ENCODE measurements at places on chromosomes 16 and 17.

DNA sequence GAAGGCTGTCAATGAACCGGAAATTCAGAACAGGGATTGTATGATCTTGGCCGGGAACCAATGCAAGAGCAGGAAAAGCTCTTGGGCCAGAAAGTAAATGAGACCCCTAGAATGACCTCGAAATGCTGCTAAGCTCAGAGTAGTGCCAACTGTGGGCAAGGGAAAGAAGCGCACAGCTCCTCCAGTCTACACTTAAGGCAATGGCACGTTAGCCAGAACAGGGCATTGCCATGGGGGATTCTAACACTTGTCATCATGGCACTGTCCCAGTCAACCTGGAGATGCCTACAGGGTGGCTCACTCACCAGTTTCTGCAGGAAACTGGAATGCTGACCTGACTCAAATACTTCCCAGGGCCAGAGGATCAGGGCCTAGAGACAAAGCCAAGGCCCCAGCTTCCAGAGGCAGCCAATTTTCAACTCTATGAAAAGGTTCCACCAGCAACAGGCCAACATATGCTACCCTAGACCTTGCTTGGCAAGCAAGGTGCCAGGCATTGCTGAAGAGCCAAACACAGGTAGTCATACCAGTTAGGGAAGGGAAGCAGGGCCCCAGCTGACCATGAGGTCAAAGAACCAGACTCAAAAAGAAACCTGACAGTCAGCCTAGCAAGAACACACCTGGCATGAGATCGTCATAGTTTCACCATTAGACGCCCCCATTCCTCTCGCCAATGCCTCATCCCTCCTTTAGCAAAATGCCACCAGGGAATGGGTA is 34.9 kb downstream of the ARHGAP17 start:
- DNase-seq: no peak

DNA sequence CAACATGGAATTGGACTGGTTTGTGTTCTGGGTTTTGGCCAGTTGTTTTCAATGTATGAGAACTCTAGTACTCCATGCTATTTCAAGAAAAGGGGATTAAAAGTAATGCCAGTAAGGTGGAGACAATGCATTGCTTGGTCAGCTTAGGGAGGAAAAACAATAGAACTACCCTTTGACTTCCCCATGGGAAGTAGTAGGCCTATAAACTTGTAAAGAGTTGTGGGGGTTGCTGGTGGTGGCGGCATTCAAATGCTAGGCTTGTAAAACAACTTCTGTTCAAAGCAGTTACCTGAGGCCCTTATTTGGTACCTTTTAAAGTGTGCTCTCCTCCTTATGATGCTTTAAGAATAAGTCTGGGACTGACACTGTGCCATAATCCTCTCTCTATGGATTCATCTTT is 9.4 kb downstream of the MAP3K3 start:
- no peak for DNase-seq

DNA sequence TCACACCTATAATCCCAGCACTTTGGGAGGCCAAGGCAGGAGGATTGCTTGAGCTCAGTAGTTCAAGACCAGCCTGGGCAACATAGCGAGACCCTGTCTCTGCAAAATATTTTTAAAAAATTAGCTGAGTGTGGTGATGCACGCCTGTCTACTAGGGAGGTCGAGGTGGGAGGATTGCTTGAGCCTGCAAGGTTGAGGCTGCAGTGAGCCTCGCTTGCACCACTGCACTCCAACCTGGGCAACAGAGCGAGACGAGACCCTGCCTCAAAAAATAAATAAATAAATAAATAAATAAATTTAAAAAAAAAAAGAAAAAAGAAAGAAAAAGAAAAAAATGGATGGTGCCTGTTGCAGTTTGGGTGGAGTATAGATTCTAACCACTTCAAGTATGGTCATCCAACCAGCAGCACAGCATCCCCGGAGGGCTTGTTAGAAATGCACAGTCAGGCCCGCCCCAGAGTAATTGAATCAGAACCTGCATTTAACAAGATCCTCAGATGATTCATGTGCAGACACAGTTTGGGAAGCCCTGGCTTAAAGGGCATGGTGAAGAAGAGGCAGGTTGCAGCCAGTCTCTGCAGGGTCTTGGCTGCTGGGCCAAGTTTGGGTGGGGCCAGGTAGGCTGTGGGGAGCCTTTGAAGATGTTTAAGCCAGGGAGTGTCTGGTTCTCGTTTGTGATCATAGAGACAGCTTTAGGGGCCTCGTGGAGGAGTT is 40.8 kb downstream of the MRC2 start:
- no peak for DNase-seq

GRCh38 chr17:79465681-79466025 is 145.2 kb downstream of the RBFOX3 start:
- DNase-seq: no peak

GRCh38 chr17:12902046-12902445 is 112.7 kb downstream of the ARHGAP44 start:
- DNase-seq: no peak

DNA sequence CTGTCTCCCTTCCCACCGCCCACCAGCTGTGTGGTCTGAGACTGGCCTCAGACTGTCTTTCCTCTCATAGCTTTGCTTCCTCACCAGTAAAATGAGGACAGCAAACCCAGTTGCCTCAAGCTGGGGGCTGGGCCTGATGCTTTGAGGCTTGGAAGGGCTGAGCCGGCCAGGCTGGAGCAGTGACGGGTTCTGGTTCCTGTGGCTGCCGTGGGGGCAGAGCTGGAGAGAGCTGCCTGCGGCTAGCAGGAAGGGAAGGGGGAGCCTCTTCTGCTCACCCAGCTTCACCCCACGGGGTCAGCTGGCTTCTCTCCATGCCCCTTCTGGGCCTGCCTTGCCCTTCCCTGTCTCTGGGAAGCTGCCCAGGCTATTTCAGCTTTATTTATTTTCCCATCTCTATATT is 23.7 kb downstream of the LASP1 start:
- no peak for DNase-seq

DNA sequence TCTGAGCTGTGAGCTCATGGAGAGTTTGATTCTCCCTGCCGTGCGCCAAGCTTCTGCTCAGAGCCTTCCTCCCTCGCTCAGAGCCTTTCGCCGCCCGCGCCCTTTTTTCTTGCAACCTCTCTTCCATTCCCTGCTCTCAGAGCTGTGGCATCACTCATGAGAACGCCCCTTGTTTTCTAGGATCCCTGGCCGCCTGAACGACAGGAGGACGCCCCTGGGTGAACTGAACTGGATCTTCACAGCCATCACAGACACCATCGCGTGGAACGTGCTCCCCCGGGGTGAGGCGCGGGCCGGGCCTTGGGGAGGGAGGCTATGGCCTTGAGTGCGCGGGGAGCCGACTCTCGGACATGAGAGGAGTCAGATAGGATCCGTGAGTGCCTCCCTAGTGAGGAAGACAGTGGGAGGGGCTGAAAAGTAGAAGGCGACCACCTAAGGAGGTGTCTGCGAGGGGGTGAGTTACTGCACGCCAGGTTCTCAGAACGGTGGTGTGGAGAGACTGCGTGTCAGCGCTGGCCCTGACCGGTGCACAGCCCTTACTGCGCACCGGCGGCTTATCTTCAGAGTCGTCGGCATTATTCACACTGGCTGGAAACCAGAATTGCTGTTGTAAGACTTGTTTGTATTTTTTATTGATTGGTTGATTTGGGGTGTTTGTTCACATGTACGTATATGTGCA is 169.5 kb upstream of the CHMP6 start:
- DNase-seq: no peak

DNA sequence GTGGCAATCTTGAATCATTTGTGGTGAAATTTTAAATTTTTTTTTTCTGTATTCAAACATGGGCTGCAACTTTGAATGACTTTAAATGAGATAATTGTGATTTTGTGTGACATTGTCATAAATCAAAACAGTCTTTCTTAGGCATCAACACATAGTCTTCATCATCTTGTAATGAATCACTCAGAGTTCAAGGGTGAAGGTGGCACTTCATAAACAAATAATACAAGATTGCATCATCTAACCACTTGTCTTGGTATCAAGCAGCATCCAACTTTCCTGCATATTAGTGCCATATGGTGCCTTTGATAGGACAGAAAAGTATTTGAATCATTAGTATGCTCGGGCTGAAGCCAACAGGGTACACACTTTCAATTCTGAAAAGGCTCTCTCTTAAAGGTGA is 392.4 kb upstream of the GOT2 start:
- no peak for DNase-seq

GRCh38 chr16:86534779-86535615 is 20.0 kb downstream of the MTHFSD start:
- no peak for DNase-seq

DNA sequence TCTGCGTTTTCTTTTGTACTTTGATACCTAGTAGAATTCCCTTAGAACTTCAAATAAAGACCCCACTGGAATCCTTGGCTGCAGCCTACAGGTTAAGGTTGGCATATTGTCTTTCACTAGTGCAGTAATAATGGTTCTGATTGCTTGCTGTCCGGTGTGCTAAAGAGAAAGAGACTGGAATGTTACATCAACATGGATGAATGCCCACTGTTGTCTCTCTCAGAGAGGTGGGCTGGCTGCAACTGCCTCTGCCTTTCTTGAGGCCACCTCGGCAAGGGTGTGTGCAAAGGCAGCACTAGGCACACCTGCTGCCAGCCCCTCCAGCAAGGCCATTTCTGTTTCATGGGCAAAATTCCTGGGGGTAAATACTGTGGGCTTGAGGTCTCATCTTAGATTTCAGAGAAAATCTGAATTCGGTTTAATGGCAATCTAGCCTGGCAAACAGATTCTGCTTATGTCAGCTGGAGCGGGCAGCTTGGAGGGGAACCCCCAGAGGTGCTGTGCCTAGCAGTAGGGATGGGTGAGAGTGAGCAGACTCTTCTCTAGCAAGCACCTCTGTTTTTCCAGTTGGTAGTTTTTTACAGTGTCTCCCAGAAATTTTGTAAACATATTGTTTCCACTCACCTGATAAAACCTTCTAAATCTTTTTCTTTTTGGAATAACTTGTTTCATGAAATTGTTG is 54.0 kb downstream of the MRTFB start:
- DNase-seq: no peak

DNA sequence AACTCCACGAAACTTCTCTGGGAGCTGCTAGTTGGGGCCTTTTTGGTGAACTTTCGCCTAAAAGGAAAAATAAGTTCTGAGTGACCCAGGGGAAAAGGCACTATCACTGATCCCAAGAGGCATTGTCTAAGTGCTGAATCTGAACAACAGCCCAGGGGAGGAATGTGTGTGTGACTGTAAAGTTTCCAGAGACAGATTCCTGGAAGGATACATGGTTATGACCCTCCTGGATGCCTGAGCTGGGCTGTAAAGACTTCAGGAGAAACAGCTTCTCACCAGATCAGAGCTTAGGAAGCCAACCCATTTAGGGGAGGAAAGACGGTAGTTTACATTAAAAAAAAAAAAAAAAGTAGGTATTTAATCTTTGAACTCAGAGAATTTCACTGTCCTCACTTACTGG is 20.2 kb downstream of the HIGD1B start:
- no peak for DNase-seq

GRCh38 chr16:50812876-50813466 is 71.1 kb downstream of the CYLD start:
- DNase-seq: no peak

DNA sequence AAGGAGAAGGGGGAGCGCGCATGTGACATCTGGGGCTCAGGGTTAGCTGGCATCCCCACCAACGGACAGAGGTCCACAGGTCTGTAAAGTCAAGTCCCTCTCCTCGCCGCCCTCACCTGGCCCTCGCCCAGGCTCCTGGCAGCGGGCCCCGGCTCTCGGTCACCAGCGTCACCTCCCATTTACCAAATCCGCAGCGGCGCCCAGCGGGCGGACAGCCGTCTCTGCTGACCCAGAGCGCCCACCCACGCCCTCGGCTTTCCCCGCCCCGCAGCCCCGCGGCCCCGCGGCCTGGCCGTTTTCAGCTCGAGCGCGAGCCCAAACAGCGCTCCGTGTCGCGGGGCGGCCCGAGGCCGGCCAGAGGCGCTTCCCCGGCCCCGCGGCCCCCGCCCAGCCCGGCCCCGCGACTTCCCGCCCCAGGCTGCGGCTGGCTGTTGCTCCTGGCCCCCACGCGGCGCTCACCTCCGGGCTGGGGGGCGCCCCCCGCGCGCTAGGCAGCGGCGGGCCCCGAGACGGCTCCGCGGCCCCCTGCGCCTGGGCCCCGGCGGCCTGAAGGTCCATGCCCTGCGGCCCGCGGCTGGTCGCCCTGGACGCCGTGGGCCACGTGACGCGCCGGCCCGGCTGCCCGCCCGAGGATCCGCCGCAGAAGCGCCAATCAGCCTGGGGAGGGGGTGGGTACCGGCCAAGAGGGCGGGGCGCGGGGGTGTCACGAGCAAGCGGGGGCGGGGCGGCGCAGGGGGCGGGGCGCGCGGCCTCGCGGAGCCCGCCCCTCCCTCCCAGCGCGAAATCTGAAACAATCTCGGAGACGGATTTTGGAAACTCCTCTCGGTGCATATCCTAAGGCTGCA is at the start of gene COPRS:
Gene COPRS (minus strand): TSS at position 603 of the 845 bp plus-strand sequence. CDS start 45 bp downstream, at position 558.
- peak; percentile 72 for DNase-seq

- no peak for DNase-seq
These were observed 117.2 kb downstream of the PRKCB start for GRCh38 chr16:23952971-23953300.

DNA sequence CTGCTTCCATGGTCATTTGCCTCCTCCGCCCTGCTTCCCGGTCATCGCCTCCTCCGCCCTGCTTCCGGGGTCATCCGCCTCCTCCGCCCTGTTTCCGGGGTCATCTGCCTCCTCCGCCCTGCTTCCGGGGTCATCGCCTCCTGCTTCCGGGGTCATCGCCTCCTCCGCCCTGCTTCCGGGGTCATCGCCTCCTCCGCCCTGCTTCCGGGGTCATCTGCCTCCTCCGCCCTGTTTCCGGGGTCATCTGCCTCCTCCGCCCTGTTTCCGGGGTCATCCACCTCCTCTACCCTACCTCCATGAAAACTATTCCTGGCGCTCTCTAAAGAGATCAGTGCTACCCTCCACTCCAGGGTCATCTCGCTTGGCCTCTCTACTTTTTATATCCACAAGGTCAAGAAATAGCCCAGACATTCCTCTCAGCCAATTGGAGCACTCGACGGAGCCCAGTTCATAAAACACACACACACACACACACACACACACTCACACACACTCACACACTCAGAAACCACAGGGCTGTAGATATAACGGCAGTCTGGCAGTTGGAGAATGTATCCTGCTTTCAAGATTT is 44.8 kb downstream of the TRARG1 start:
- no peak for DNase-seq

- DNase-seq: no peak
These were observed 1.4 kb upstream of the ITGB3 start for GRCh38 chr17:47252209-47252608.

DNA sequence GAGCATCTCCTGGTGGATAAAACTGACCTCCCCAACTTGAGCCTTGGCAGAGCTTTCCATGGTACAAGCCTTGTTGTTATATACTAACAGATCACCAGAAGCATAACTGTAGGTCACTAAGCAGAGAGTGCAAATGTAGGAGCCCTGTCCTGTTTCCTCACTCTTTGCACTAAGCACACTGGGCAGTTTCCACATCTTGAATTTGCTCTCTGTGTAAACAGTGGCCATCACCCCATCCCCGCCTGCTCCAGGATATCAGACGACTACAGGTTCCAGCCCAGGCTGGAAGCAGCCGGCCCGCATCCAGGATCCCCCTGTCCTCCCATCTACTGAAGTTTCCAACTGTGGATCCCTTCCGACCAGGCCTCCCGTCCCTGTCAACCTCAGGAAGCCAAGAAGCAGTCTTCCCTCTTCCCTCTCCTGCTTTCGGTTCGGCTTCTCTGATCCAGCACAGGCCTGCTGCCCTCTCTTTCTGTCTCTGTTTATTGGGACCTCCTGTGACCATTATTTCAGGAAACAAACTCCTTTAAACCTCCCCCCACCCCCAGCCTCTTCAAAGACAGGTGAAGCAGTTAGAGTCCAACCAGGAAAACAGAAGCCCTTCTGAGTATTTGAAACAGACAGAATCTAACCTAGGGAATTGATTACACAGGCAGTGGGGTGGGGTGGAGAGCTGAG is 22.6 kb upstream of the CACNG4 start:
- no peak for DNase-seq

GRCh38 chr17:28926366-28926765 is 23.5 kb upstream of the DHRS13 start:
- DNase-seq: no peak

Measured in stimulated activated CD4-positive, alpha-beta T cell treated with anti-CD3 and anti-CD28 coated beads, Interleukin-15, amount 100 ng/mL, for 48 hours (primary cell).